Esophagus squamous epithelium (tissue), 5 donors: ENCODE measurements at places on chromosomes 5 and 9. TPM values are rescaled to one million over a fixed set of nuclear protein-coding genes. Genes with fewer than 3 reads are reported as not detected.

DNA sequence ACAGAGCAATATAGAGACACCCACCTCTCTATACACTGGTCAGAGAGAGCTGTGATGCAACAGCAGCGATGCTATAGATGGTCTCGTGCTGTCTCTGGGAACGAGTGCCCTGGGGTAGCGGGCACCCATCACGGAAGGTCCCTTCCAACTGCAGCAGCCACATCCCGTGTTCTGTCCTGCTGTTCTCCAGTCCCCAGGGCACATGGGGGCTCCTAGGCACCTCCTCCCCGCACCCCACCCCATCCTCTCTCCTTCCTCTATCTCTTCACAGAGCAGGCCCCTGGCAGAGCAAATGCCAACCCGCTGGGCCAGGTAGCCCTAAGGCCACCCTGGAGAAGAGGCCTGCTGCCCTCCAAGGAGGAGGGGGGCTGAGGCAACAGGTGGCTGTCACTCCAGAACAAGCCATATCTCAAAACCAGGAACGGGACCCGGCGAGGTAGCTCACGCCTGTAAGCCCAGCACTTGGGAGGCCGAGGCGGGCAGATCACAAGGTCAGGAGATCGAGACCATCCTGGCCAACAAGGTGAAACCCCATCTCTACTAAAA lies 8.2 kb downstream of the FIBCD1 start:
- DNase-seq, result no peak

DNA sequence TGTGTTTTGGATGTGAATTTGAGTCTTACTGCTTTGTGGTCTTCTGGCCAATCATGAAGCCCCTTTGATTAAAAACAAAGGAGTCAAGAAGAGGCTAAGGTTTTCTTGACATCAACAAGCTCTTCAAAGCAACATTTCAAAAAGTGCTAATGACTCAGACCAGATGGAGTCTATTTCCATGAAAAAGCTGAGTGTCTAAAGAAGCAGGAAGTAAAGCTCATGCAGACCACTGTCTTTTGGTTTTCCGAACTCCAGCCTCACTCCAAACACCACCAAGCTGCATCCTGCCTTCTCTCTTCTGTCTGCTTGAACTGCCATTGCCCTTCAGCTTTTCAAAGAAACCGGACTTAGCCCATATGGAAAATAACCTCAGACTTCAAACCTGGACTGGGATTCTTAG lies 115.2 kb downstream of the PRDM6 start:
- no peak for DNase-seq

TPPP gene
- total RNA-seq, result 5.5 TPM

MELK gene
- total RNA-seq, result 7.4 TPM

- no peak for DNase-seq
Measured at GRCh38 chr5:54251981-54252380, 58.4 kb downstream of the ARL15 start.

DNA sequence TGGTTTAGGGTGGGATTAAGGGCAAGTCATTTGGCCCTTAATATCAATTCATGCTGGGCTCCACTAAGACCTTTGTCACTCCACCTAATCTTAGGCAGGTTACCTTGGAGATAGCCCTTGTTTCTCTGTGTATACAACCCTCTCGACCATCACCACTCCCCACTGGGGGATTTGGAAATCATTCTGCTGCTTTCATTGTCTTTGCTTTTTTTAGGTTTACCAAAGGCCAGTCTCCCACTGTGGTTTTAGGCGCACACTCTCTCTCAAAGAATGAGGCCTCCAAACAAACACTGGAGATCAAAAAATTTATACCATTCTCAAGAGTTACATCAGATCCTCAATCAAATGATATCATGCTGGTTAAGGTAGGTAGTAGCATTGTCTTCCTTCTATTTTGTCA lies 6.2 kb downstream of the GZMK start:
- DNase-seq, result no peak

TMEM215 gene
- not detected for total RNA-seq

- no peak for DNase-seq
Measured at GRCh38 chr5:127930311-127930710, 153.3 kb upstream of the SLC12A2 start.

- DNase-seq, result no peak
Measured at GRCh38 chr9:16954040-16954439, 83.6 kb upstream of the BNC2 start.

- DNase-seq, result peak; percentile 18
Measured at GRCh38 chr5:150560401-150561191, 52.7 kb downstream of the NDST1 start.

DNA sequence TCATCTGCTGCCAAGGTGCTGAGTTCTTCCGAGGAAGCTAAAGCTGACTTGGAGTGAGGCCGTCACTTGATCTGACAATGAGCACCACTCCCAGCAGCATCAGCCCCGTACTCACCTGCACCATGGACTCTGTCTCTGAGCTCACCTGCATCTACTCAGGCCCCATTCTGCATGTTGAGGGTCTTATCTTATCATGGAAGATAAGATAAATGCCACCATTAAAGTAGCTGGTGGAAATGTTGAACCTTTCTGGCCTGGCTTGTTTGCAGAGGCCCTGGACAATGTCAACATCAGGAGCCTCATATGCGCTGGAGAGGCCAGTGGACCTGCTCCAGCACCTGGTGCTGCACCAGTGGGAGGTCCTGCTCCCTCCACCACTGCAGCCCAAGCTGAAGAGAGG lies 35.0 kb upstream of the HMGCS1 start:
- no peak for DNase-seq

MYMK gene
- not detected for total RNA-seq

- no peak for DNase-seq
Measured at GRCh38 chr5:129679671-129680070, 68.2 kb upstream of the MINAR2 start.

GRCh38 chr5:35745193-35745592 lies 111.5 kb upstream of the IL7R start:
- DNase-seq, result no peak

GRCh38 chr9:121901616-121902015 lies 191.5 kb downstream of the TTLL11 start:
- DNase-seq, result no peak

SPINK6 gene
- total RNA-seq, result 2.5 TPM

DNA sequence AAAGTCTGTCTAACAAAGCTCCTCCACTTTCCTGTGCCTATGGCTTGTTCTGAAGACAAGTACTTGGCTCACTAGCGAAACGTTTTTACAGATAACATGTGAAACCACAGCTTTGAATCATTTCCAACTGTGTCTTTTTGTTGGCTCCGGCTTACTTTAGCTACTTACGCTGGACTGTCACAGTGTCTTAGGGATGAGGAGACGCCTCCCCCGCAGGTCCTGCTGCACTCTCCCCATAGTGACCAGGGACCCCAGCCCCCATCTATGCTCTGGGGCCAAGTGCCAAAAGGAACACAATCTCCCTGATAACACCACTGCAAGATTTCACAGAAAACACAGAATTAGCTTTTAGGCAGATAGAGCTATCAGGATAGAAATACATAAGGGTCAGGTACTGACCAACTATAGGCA lies 219.1 kb downstream of the ADAMTS6 start:
- no peak for DNase-seq

CTXN3 gene
- not detected for total RNA-seq

EIF4EBP3 gene
- total RNA-seq, result 12.4 TPM
